H9 (cell line): ENCODE measurements at places on chromosomes 1 and 21. TPM values are rescaled to one million over a fixed set of nuclear protein-coding genes. Genes with fewer than 3 reads are reported as not detected.

DNA sequence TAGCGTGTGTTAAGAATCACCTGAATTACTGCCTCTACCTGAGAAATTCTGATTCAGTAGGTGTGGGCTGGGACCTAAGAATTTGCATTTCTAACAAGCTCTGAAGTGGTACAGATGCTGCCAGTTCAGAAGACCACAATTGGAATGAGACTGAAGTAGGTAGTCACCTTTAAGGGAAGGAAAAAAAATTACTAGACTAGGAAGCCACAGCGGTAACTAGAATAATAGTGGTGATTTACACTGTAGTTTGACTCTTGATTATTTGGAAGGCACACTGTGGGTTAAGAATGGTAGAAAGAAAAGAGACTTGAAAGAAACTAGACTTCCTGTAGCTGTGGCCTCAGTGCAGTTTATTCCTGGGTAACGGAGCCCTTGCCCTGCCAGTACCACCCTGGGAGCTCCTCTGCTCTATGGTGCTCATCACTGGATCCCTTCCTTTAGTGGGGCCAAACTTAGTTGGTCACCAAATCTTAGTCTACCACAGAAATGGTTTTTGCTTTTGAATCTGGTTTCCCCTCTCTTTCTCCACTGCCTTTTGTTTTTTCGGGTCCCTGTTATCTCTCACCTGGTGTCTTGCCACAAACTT is 43.6 kb downstream of the ARID1A start:
- DNase-seq, result no peak

DNA sequence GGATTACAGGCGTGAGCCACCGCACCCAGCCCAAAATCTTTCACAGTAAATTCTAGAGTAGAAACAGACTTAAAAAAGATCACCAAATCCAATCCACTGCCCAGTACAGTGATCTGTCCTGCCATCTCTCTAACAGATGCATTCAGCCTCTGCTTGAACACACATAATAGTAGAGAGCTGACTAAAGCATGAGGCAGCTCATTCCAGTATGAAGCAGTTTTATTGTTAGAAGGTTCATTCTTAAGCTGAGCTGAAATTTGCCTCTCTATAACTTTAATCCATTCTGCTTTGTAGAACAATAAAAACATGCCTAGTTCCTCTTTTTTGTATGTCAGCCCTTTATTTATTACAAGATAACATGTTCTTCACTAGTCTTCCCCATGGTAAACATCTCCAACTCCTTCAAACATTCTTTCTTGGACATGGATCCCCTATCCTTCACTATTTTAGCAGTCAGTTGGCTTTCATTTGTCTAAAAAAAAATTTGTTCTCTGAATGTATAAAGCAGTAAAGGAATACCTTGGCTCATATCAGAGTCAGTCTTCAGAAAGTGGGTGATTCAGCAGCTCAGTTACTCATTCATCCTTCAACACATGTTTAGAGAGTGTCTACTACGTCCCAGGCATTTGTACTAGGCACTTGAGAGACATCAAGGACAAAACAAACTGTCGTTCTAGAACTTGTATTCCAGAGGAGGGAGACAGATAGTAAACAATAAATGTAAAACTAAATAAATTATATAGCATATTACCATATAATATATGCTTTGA is 10.7 kb upstream of the PTBP2 start:
- no peak for DNase-seq

DNA sequence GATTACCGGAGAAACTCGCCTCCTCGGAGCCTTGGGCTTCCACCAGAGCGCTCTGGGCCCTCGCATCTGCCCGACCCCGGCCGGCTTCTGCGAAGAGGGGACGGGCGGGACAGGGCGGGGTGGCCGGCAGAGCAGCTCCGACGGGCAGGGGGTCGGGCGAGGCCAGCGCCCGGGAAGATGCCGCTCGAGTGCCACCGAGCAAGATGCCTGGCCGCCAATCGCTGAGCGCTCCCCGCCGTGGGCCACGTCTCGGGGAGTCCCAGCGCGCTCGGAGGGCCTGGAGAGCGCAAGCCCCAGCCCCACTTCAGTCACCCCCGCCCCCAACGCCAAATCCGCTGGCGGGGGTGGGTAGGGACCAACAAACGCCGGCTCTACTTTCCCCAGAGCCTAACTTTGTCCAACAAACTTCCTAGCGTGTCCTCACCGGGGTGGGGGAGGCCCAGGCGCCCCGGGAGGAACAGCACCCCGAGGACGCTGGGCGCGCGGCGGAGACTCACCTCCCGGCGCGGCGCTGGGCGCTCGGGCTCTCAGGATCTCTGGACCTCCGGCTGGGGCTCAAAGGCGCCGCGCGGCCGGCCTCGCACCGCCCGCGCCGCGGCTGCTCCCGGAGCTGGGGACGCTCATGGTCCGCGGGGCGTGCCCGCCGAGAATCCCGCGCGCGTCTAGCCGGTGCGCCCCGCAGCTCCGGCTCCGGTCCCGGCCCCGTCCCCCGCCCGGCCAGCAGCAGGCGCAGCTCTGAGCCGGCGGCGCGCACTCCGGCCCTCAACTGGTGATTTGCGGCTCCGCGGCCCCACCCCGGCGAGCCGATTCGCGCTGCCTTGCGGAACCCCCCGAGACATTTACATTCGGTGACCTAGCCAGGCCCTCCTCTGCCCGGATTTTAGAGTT is at the start of gene BCAR3:
Gene BCAR3, minus strand, starts transcription at position 737 of the 888 bp plus-strand sequence. CDS start 6,907 bp downstream, outside the sequence.
- peak; percentile 85 for DNase-seq

Gene C1orf141
- total RNA-seq, result not detected in 2 replicates

Gene OR2W3
- 0.24 TPM in 1 of 2 replicates, not detected in the other for total RNA-seq

DNA sequence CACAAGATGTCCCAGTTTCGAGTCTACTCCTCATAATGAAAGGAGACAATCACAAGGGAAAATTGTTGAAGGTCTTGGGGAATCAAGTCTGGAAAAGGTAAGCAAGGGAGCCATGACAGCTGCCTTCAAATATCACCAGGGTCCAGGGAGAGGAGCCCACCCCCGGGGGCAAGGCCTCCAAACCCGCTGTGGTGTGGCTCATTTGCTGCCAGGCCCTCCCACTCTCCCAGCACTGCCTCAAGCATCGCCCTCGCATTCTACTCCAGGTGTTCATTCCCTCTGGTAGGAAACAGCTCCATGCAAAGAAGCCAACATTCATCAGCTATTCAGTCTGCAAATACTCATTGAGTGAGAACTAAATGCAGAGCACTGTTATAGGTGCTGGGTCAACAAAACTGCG is 8.6 kb downstream of the S100A9 start:
- peak; percentile 5 for DNase-seq

DNA sequence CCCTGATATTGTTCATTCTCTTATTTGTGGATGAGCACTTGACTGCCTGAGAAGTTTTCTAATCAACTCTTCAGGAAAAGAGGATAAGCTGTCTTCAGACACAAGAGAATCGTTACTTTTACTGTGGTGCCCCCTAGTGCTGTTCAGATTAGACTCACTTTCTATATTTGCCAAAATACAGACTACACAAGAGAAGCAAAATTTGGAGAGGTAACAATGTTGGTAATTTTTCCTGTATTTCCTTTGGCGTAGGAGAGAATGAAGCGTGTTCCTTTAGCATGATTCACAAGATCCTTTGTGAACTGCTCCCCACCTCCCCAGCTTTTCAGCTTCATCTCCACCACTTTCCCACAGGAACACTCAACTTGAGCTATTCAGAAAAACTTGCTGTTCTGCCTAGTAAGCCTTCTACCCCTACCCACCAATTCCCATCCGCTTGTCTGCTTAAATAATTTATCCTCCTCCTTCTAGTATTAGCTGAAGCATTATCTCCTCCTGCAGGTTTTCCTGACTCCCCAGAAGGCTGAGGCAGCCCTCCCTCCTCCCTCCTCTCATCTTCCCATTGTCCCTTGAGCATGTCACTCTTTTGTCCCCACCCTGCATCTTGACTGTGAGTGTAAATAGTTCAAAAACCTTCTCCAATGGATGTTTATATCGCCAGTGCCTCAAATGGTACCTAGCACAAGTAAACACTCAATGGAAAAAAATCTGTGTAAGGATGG is 4.5 kb downstream of the TNFSF4 start:
- peak; percentile 34 for DNase-seq

Gene OR6Y1
- total RNA-seq, result not detected in 2 replicates

DNA sequence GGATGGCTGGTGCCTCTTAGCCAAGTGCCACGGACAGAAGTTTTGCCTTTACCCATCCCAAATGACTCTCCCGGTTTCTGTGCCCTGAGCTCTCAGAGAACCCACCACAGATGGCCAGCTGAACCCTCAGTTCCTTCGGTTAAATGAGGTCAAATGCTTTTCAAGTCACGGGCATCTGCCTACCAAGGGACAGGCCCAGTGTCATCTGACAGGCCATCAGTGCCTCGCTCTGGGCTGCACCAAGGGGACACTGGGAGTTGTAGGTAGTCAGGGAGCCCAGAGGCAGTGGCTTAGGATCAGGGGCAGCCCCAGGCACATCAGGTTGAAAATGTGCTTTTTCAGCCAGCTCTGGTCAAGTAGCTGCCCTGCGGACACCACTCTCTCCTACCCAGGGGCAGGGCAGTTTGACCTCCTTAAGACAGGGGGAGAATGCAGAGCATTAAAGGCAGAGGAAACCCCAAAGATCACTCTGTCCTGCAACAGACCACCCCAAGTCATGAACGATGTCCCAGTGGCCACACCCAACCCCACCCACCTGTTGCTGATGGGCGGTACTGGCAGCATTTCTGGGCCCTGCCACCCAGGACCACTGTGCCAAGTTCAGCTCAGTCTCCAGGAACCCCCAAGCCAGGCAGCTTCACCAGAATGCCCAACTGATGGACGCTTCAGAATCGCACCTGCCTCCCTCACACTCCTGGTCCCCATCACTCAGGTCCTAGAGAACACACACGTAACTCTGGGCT is 60.7 kb downstream of the CASZ1 start:
- no peak for DNase-seq

DNA sequence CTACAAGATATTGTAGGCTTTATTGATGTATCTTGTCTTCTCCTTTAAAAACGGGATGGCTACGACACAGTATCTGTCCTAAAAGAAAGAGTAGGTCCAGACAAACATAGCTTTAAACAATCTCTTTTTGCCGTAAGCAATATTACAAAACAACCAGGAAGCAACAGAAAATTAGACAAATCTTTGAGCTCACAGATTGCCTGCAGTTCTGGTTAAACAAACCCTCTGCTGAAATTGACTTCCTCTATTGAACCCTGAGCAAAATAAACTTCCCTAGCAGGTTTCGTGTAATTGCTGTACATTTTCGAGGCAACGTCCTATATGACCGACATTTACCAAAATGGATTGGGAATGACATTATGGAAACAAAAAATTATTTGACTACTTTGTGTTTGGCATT is 50.6 kb downstream of the CHML start:
- no peak for DNase-seq

GRCh38 chr1:80457409-80457808 is 1343.3 kb upstream of the ADGRL2 start:
- DNase-seq, result no peak

Gene CCDC17
- 1.0 and 1.9 TPM in 2 replicates for total RNA-seq

DNA sequence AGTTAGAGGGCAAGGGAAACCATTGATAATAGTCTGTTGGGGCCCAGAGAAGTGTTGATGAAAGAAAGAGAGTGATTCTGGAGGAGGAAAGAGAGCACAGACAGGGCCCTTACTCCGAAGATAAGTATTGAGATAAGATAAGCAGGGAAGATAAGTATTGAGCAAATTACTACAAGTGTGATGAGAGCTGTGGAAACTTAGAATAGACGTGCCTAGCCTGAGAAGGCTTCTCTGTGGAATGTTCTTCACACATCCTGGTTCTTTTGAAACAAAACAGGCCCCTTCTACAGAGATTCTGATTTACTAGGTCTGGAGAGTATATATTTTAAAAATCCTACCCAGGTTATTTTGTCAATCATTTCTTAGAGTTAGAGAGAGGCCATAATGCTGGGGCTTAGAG is 26.4 kb downstream of the FNBP1L start:
- DNase-seq, result no peak

DNA sequence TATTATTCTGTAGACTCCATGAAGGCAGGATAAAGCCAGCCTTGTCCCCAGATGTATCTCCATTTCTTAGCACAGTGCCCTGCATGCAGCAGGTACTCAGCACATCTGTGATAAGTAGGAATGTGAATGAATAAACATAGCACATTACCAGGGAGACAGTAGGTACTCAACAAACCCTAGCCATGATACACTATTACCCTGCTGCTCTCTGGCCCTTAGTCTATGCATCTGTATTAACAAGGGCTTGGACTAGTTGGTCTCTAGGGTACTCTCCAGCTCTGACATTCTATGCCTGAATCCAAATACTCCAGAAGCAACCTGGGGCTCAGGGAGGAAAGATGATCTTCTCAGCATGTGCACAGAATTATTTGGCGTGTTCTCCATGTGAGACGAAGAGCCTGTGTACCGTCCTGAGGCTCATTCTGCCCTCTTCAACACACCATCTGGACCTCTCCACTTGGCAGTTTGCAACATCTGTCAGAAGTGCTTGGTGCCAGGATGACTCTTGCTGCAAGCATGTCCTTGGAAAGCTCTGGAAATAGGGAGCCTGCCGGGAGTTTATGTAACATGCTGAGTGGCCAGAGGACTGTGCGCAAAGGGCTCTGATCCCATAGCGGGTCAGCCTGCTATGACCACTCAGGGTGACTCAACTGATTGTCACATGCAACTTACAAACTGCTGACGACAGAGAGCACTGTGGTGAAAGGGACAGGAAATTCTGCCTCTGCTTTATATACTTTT is 228.2 kb upstream of the USP24 start:
- no peak for DNase-seq

Gene DIO1
- not detected in 2 replicates for total RNA-seq

DNA sequence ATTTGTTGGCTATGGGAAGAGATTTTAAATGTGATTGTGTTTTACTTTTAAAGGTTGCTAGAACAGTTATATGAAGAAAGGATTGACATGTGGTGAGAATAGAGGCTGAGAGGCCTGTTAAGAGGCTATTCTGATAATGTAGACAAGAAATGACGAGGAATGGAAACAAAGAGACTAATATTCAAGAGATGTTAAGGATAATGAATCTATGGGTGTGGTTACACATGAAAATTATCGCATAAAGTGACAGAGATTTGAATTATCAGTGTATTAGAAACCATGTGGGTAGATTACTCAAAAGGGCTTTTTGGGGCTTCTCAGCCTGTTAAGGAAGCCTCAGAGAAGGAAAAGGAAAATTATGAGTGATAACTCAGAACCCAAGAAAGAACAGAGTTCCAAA is 120.4 kb downstream of the MACF1 start:
- no peak for DNase-seq

DNA sequence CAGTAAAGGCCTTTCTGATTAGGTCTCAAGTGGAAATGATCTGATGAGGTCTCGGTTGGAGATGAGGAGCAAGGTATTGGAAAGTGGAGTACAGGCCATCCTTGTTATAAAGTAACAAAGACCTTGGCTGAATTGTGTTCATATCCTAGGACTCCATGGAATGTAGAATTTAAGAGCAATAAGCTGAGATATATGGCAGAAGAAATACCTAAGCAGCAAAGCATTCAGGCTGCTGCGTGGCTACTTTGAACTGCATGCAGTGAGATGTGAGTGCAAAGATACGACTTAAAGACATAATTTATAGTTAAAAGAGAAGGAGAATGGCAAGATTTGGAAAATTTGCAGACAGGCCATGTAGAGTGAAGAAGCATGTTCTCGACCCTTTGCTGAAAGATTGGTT is 11.2 kb upstream of the XPR1 start:
- no peak for DNase-seq
